Adipocyte (in vitro differentiated cells): ENCODE measurements at places on chromosomes 16 and 17.

DNA sequence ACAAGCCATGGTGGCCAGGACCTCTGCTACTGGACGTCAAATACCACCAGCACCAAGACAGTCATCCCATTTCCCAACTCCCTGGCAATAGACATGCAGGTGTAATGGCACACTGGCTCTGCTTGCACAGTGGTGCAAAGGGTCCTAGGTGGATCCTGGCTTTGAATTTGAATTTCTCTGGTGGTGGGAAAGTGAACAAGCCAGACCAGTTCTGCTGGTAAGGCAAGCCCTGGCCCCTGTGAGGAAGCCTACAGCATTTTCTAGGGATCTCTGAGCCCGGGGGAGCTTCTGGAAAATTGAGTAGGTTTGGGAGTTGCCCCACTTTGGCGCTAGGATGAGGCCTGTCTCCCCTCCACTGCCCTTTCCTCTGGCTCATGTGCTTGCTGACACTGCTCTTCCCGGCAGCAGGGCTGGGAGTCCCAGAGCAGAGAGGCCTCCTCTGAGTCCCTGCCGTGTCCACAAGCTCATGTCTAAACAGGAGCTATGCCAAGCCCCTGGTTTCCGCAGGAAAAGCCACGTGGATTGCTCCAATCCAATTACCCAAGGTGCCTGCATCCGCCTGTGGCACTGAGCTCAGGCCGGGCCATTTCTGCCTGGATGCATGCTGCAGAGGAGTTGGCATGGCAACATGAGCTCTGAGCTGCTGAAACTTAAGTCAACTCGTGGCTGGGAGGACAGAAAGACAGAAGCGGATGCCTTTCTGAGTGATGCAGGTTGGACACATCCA, 67.0 kb downstream of the PRMT7 start:
- DNase-seq: no peak

DNA sequence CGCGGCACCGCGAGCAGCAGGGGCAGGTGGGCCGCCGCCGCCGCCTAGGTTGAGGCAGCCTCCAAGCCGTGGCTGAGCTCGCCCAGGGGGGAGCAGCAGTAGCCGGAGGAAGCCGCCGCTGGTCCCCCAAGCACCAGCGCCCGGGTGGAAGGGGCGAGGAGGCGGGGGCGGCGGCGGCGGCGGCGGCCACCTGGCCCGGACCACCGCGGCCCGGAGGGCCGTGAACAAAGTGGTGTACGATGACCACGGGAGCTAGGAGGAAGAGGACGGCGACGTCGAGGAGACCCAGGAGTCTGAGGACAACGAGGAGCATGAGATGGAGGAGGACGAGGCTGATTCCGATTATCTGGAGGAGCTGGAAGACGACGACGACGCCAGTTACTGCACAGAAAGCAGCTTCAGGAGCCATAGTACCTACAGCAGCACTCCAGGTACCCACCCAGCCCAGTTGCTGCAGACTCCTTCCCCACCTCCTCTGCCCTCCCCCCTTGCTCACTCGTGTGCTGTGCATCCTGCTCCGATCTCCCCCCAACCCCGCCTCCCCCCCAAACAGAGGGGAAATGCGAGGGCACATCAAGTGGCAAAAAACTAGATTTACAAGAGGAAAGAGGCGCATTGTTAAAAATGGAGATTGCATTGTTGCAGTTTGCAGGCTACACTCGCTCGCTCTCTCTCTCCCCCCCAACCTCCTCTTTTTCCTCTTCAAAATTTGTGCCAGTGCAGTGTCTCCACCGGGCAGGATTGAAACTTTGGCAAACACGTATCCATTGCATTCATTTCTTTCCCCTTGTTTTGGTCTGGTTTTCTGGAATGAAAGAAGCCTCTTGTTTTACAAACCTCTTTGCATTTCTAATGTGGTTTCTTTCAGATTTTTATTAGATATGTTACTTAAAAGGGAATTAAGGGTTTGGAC, 41.8 kb upstream of the AMZ2 start:
- DNase-seq: peak; percentile 40

DNA sequence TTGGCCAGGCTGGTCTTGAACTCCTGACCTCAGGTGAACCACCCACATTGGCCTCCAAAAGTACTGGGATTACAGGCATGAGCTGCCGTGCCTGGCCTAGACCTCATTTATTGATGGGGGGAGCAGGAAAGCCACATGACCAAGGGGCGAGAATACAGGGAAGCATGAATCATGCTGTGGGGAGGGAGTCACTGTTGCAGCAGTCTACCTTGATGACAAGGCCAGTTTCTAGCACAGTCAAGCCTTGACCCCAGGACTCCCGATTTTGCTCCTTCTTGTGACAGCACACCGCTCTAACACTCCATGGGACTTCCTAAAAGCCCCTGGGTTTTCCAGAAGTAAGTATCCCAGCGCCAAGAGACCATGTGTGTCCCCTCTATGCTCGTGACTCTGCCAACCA, 42.9 kb upstream of the IRF8 start:
- no peak for DNase-seq

- DNase-seq: peak; percentile 80
Observed at GRCh38 chr16:12062343-12063003, 85.9 kb downstream of the SNX29 start.

DNA sequence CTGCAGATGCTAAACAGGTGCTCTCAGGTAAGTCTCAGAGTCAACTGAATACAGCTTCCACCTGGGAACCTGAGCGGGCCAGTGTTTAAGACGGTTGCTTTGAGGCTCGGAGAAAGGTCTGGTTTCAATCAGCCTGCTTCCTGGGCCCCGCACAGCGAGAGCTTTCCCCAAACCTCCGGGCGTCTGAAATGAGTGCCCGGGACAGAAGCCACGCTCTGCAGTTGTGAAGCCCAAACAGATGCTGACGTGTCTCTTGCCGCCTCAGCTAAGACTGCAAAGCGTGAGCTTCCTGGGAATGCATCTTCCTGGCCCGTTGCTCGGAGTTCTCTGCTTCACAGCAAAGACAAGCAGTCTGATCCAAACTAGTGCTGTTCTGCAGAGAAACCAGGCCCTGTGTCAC, 36.7 kb downstream of the PLXDC1 start:
- peak; percentile 44 for DNase-seq

DNA sequence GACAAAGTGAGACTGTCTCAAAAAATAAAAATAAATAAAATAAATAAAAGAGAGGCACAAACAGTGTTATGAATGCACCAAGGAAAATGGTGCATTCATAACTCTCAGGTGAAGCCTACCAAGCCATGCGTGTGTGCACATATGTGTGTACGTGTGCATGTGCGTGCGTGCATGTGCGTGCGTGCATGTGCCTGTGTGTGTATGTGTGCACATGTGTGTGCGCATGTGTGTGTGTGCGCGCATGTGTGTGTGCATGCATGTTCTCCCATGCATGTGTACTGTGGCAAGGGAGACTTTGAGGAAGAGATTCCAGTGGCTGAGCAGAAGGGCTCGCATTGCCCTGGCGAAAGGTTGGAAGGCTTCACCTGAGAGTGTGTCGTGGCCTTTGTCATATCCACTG, 4.7 kb downstream of the SPN start:
- no peak for DNase-seq

- DNase-seq: no peak
Observed at GRCh38 chr17:1703063-1703462, 7.1 kb downstream of the TLCD2 start.
